ENCODE measurements at places on chromosomes 4 and X.

DNA sequence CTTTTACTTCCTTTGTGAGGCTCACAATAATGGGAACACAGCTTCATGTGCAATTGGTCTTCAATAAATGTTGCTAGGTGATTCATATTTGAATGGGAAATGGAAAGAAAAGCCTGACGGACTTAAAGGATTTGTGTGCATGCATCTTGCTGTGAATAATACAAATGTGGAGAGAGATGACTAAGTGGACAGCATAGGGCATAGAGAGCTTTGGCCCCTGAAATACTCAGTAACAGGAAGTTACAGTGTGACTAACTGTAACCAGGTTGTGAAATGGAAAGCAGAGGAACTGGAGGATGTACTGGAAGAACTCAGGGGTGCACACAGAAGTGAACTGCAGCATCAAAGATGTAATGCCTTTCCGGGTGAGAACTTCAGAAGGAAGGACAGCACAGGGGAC is 206.7 kb downstream of the MGST2 start:
- DNase-seq: no peak

DNA sequence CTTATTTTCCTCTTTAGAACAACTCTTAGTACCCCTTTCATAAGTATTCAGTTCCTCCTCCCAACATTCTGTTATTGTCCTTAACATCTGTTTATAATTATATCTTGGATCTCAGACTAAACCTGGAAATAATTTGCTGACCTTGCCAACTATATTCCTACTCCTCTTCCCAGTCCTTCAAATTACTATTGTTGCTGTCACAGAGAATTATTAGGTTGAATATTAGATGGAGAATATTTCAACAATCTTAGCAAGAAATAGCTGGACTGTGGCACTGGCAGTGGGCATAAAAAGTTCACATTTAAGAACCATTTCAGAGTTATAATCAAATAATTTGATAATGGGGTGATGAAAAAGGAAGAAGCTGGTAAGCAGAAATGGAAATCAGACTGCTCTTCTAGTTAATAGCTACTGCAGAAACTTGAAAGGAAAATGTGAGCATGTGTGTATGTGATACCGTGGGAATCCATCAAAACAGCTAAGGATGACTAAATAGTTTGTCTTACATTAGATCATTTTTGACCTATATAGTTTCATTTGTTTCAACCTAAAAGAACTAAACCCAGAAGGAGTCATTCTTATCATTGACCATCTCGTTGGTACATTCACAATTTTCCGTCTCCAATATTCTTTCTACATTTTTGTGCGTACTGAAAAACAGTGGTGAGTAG is 43.3 kb upstream of the PRDM8 start:
- DNase-seq: no peak

DNA sequence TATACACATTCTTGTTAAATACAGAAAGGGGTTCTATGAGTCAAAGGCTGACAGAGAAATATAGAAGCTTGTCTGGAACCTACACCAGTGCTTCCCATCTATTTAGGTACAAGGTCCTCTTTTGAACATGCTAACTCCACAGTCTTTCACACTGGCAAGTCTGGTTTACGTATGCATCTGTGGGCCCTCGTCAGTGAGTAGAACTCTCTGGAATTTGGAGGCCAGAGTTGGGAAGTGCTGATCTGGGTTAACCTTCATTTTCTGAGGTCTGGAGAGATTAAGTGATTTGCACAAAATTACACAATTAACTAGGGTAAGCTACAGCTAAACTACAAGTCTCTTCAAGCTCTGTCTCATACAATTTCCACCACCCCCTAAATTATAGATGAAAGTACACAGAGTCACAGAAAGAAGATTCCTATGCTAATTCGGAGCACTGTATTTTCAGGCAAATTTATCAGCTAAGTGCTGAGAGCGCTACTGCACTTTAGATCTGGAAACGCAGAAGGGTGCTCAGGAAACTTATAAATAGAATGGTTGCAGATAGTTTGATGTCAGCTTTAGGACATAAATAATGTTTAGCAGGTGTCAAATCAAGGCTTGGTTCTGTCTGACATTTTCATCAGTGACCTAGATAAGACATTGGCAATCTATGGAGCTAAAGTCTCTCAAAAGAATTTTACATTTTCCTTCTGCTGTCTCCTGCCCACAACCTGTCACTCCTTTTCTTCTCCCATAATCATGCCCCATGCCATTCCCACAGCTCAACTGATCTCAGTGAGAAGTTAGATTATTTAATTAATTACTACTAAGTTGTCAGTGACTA is 43.0 kb upstream of the PDLIM5 start:
- no peak for DNase-seq

GRCh38 chrX:75522565-75523431 is at the start of gene ZDHHC15:
Gene ZDHHC15 (minus strand): TSS chrX:75523037. CDS start chrX:75523024, 13 bp downstream.
- no peak for DNase-seq

DNA sequence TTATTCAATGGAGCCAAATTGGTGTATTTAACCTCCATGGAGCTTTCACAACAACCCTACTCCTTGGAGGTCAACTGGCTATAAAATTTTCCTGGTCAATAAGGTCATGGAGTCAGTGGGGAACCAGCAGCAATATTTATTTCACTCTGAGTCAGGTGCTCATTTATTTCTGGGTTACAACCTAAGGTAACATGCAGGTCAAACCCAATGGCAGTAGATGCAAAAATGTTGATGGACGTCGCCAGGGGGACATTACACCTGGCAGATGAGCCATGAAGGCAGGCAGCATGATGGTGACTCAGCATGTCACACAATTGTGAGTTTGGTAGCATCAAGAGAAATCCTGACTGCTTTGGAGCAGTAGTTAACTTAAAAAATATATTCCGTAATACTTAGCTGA is 514.1 kb downstream of the IL15 start:
- DNase-seq: no peak

DNA sequence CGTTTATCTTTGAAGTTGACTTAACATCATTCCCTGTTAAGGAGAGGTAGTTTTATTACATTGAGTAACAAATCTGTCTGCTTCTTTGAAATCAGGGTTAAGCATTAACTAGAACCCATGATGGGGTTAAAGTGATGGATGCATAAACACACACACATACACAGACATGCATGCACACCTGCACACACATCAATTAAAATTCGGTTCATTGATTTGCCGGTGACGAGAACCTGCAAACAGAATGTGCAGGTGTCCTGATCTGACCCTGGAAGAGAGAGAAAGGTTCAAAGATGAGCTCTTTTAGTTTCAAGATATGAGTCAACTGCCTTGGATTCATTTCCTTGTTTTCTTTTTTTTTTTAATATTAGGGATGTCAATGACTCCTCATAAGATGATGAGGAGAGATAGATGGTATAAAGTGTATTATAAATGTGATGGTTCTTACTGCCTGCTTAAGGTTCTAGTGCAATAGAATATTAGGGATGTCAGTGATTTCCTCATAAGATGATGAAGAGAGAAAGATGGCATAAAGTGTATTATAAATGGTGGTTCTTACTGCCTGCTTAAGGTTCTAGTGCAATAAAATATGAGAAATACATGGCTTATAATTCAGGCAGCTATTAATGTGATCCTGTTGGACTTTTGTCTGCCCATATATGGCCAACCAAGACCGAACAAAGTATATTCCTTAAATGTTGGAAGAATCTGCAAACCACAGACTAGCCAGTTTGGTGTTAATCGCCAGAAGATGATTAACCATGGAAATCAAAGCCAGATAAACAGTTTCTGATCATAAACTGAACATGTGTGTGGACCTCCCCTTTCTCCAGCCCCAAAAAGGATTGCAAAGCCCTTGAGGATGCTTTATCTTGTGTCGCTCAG is 14.1 kb upstream of the CD99 start:
- no peak for DNase-seq

DNA sequence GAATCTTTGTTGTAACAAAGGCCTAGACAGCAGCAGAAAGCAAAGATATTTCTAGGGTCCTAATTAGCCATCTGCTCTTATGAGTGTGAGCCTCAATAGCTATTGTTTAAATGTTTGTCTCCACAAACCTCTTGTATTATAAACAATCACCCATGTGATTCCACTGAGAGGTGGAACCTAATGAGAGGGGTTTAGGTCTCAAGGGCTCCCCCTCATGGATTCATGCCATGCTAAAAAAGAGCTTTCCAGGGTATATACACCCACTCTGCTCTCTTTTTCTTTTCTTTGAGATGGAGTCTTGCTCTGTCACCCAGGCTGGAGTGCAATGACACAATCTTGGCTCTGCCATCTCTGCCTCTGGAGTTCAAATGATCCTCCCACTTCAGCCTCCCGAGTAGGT is 42.1 kb downstream of the TRIM61 start:
- peak; percentile 69 for DNase-seq

DNA sequence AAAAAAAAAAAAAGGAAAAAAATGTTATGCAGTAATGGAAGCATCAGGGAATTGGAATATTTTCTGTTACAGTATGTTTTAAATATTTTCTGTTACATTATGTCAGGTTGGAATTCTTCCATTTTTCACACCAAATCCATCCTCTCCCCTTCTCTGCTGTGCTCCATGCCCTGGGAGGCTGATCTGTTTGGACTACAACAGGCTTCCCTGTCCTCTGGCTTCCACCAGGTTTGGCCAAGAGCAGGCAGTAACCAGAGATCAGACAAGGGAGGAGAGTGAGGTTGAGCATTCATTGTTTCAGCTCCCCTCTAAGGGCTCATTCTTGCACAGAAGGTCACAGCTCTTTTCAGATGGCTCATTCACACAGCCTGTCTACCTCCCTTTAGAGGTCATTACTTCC is 11.7 kb upstream of the TMEM184C start:
- DNase-seq: no peak

DNA sequence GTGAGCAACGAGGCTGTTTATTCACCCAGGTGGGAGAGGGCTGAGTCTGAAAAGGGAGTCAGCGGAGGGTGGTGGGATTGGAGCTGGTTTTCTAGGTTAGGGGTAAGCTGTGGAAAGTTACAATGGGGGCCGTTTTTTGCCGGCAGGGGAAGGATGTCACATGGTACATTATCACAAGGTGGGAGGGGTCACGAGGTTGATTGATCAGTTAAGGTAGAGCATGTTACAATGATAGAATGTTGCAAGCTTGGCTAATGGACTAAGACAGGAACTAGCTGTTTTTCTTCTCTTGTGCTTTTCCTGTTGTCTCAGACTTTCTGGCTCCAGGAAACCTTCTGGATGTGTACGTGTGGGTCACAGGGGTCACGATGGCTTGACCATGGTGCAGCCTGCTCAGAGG is 536.3 kb upstream of the HTR2C start:
- DNase-seq: no peak

DNA sequence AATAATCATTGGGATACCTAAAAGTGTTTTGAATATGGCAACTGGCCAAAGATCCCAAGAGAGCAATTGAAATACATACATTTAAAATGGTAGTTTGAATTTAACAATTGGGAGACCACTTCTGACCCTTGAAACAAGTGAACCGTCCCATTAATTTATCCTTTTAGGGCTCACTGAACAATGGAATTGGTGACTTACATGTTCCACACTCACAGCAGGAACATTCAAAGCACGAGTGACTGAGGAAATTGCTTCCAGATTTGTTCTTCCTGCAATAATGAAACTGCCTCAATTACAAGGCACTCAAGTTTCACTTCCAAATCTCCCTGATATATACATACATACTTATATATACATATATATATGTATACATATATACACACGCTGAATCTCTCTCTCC is 20.6 kb downstream of the SLC39A8 start:
- no peak for DNase-seq

DNA sequence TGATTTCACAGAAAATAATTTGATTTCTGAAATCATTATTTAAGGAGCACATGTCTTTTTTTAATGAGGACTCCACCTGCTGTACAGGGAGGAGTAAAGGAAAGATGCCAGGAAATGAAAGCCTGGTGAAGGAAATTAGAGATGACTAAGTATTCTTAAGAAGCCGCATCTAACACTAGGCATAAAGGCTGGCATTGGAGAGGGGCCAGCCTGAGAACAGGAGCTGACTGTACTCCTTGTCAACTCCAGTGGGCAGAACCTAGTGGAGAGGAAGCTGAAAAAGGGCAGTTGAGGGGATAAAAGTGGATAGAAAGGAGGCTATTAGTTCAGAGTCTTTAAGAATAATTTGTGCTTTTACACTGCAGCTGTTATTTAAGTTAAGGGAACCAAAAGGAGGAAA is 393.0 kb downstream of the PPP1R2C start:
- DNase-seq: no peak

DNA sequence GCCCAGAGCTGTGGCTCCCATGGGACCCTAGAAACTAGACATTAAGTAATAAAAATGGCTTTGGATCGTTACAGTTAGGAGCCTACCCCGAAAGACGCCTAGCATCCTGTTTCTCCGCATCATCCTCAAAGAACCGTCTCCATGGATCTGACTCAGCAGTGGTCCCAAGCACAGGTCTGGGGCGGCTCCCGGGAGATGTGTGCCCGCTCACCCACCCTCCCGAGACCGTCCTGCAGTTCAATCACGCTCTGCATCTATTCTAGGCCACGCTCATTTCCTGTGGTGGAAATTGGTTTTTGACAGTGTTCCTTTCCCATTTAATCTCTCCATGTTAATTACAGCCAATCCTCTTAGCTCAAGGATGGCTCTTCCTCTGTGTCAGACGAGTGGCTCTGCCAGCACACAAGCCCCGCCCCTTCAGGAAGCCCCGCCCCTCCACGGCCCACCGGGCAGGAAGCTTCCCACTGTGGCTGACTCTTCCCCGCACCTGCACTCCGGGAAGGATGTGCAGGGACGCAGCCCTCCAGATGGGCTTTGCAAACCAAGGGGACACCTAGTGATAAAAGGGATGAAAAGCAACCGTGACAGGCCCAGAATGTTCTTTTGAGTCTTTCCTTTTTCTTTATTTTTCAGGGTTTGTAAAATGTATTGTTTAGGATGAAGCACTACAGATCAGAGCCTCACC is 34.5 kb upstream of the HELT start:
- DNase-seq: peak; percentile 26

DNA sequence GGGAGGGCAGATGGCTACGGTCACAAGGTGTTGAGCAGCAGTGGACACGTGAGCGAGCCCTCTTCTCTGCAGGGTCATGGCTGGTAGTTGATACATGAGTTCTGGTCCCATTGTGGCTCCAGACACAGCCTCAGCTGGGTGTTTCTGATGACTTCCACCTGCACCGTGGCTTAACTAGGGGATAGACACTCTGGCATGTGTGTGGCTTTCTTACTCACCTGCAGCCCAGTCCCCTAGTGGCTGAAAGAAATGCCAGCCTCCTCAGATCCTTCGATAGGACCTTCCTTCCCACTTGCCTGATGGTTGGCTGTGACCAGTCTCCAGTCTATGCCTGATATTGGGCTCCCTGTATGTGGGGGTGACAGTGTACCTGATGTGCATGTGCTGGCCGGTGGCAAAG is 5.0 kb downstream of the GPR78 start:
- DNase-seq: peak; percentile 18

- DNase-seq: no peak
Observed at GRCh38 chr4:184744236-184744635, 10.3 kb upstream of the CENPU start.

- no peak for DNase-seq
Observed at GRCh38 chr4:128697323-128697722, 112.2 kb upstream of the JADE1 start.

- no peak for DNase-seq
Observed at GRCh38 chr4:80017125-80017854, 55.7 kb downstream of the ANTXR2 start.

- no peak for DNase-seq
Observed at GRCh38 chr4:142725886-142726285, 120.2 kb downstream of the INPP4B start.

- no peak for DNase-seq
Observed at GRCh38 chr4:183165376-183165775, 66.3 kb downstream of the WWC2 start.

- DNase-seq: no peak
Observed at GRCh38 chr4:1903035-1903434, 31.8 kb downstream of the NSD2 start.

GRCh38 chr4:86398187-86398586 is 38.3 kb upstream of the MAPK10 start:
- no peak for DNase-seq
